ENCODE measurements at places on chromosomes 2 and 18. TPM values are rescaled to one million over a fixed set of nuclear protein-coding genes. Genes with fewer than 3 reads are reported as not detected.

GNAL gene
- total RNA-seq = 1.1 TPM

CD8B gene
- total RNA-seq = 0.25 TPM

IL1RL1 gene
- total RNA-seq = 2.5 TPM

TLX2 gene
- not detected for total RNA-seq

MARCHF4 gene
- not detected for total RNA-seq

KHK gene
- total RNA-seq = 162 TPM

CENPA gene
- 0.26 TPM for total RNA-seq

TUBA3E gene
- not detected for total RNA-seq

C1GALT1C1L gene
- total RNA-seq = not detected

ME2 gene
- 13.7 TPM for total RNA-seq

All from right lobe of liver (tissue), 6 donors.